NCI-H1092 (cell line): ENCODE measurements at places on chromosomes 13 and 19.

- DNase-seq: no peak
Observed at GRCh38 chr19:51014242-51014641, 5.3 kb downstream of the KLK10 start.

DNA sequence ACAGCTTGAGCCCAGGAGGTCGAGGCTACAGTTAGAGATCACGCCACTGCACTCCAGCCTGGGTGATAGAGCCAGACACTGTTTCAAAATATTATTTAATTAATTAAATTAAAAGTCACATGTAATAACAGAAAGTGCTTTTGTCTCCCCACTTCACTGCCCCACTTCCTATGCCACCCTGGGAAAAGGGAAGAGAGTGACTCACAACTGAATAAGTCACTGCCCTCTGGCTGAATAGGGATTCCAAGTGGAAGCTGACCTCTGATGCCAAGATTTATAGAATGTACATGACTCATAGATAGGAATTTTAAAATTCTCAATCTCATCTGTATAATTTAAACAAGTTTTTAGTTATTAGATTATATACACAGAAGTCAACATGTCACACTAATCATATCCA, 22.2 kb upstream of the ERVV-1 start:
- DNase-seq: no peak

DNA sequence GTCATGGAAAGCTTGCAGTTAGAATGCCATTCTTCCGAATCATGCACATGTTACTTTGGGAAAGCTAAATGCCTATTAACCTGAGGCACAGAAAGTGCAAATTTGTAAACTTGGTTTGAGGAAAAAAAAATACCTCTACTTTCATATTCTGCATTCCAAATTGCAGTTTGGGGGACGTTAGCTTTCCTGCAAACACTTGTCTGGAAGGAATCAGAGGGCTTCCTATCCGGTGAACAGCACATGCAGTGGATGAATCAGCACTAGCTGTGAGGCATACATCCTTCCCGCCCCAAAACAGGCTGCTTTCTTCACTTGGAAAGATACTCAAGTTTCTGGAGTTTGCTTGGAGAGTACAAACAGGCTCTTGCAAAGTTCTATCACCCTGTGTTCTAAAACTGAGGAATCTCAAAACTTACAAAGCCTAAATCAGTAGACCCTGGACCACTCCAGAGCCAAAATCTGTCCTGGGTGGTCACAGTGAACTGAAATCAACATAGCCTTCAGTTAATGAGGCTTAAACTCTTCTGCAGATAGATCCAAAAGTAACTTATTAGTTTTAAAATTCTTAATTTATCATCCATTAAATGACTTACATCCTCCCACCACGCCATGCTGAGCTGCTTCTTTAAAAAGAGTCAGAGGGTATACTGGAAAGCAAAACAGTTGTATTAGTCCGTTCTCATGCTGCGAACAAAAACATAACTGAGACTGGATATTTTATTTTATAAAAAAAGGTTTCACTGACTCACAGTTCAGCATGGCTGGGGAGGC, 802.3 kb upstream of the ARGLU1 start:
- DNase-seq: no peak

GRCh38 chr19:55640577-55641425, at the start of gene ZNF580:
Gene ZNF580 (plus strand): TSS chr19:55641002. CDS start chr19:55642509, 1,507 bp downstream.
- DNase-seq: no peak

DNA sequence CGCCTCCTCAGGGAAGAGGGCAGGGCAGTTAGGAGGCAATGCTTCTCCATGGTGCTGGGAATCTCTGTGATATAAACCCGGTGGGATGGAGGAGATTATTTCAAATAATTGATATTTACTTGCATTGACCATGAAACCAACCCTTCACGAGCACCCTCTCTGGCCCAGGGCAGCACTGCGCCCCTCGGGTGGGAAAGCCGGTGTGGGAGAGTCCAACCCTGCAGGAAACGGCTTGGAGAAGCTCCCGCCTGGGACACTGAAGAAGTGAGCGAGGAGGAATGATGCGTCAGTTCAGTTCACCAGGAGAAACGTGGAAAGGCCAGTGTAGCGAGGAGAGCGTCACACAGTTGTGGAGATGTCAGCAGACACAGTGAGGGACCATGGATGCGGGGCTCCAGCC, 99.9 kb downstream of the COL4A2 start:
- no peak for DNase-seq

DNA sequence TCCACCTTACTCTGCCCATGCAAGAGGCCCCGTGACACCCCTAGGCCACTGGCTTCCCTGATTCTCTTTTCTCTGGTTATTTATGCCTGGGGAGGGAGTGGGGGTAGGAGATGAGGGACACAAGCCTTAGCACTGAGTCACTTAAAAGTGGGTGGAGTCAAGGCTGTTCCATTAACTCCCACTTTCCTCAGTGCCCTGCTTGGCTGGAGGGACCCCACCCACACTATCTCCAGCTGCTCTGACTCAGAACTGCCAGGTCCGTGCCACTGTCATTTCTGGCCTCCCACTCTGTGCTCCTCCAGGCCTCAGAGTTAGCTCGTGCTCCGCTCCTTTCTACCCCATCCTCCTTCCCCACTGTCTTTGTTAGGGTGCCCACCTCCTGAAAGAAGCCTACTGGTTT, 113.4 kb upstream of the UQCRFS1 start:
- no peak for DNase-seq

DNA sequence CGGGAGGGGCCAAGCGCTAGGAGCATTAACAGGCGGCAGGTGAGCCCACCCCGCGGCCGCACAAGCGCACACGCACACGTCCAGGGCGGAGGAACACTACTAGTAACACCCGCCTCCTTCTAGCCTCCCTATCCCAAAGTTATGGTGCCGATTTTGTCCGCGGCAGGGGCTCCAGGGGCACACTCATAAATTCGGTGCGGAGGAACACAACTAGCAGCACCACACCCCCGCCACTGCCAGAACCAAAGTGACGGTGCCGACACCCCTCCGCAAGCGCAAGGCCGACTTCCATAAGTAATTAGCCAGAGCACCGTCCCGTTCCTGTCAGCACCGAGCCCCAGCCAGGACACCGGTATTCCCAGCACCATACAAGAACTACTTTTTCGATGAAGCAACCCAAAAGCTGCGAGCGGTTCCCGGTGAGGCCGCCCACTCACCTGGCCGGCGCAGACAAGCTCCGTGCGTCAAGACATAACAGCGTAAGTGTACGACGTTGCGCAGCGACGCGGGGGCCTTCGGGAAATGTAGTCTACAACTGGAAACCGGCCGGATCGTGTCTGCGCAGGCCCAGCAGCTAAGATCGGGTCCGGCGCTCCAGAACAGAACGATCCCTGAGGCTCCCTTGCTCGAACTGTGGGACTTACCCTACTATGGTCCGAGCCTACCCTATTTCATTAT, at the start of the genes ZNF540 and ZNF571:
Gene ZNF540 (plus strand): TSS at position 573 of the 678 bp plus-strand sequence. CDS start 3,572 bp downstream, outside the sequence.
Gene ZNF571 (minus strand): TSS at position 489 of the 678 bp plus-strand sequence. CDS start 8,116 bp downstream, outside the sequence.
- DNase-seq: peak; percentile 86

GRCh38 chr13:95221971-95222732, 79.1 kb downstream of the ABCC4 start:
- DNase-seq: no peak

DNA sequence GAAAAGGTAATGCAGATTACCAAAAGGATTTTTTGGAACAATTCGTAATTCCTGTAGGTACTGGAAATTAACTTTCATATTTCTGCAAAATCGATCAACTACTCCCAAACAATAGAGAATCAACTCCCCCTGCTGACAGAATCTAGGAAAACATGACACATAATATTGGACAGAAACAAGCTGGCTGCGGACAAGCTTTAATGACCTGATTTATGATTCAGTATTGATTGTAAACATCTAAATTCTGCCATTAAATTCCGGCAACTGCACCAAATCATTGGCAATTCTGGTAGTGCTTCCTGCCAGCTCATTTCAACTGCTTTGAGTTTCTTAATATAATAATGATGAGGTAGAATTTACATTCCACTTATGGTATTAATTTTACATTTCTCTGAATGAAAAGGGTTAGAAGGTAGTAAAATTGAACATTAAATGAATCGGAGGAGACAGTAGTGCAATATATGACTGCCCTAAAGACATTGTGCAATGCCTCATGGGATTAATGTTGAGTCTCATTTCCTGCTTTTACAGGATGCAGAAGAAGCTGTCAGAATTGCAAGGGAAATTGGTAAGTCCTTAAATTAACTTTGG, 146.5 kb downstream of the PCCA start:
- DNase-seq: peak; percentile 56

DNA sequence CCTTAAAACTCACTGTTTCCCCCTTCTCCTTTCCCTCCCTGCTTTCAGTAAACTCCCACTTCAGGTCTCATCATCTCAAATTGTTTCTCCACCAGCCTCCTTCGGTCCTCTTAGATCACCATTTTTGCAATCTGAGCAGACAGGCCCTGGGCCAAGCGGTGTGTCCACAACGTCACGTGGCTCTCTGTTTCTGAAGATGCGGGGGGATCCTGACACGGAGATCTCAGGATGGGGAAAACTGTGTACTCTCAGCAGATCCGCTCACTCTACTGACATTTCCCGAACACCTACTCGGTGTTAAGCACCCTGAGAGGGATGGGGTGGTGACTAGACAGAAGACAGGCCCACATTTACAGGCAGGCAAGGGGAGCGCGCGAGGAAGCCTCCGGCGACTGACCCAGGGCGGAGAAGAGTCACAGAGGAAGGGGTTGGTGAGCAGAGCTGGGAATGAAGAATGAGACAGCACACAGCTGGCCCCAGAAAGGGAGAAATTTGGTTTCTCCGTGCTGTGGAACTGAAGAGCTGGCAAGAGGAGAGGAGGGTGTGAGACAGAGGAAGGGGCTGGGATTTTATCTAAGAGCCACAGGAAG, 38.8 kb downstream of the SERP2 start:
- no peak for DNase-seq
